ENCODE measurements at places on chromosomes 16 and 17.
A peak's percentile ranks its signal among the peaks of the same experiment; 100 is the strongest.

GRCh38 chr16:62100651-62101050, 64.4 kb upstream of the CDH8 start:
- no peak for DNase-seq

- no peak for DNase-seq
These were observed 28.3 kb downstream of the LYRM1 start for GRCh38 chr16:20928774-20929411.

DNA sequence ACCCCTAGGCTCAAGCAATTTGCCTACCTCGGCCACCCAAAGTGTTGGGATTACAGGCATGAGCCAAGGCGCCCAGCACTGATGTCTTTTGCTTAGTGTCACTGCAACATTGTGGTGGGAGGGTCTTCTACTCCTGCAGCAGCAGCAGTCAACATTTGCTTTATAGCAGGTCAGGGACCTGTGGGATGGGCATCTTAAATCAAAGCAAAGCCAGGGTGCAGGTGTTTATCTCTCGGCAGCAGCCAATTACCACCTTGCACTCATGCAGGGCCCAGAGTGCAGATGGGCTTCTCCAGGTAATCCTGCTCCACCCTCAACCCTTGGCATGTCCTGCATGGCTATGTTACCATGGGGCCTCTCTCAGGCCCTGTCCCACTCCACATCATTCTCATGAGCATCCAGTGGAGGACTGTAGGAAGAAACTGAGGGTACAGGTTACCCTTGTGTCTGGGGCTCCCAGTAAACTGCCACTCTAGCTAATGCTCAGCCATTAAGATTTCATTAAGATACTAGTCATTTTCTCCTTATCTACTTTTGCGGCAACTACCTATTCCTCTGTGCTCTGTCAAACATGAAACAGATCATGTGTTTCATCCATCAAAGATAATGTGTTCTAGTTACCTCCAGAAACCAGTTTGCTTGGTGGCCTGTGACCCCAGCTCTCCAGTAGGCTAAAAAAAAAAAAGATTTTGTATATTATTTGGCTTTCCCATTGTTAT, 16.8 kb downstream of the ADGRG5 start:
- no peak for DNase-seq

DNA sequence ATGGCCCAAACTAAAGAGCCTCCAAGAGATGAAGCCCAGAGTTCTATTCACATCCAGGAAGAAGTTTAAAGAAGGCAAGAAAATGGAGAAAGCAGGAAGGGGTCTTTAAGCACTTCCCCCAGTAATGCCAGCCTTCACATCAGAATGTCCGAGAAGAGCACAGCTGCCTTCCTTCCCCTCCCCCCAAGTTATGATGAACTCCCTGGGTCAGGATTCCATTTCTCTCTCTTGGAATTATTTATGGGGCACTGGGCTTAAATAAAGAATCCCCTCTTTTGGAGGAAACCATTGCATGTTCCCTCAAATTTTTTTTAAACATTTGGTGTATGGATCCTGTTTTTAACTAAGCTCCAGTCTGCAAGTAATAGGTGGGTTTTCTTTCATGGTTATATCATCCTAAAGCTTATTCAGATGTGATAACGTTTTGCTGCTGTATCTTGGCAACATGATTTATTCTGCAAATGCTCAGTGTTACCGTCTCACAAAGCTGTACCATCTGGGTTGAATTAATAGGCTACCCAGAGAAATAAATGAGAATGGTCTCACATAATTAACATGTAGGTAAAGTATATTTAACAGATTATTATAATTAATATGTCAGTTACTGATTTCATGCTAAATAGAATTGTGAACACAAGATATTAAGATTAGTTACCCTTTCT, 160.9 kb upstream of the TOX3 start:
- no peak for DNase-seq

GRCh38 chr17:45757431-45758218, 26.5 kb upstream of the CRHR1 start:
- no peak for DNase-seq

DNA sequence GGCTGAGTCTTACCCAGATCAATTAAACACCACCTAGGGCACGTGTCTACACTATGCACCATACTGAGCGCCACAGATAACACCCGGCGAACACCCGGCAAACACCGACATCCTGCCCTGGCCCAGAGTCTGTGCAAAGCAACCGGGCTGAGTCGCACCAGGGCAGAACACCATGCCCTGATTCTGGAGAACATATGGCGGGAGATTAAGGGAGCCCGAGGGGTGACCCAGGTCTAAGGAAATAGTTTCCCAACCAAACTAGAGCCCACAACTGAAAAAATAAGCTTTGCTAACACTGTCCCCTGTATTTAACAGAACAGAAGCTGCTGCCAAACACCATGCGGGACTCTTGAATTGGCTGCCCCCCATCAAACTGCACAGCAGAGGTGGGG, 22.1 kb downstream of the MYO18A start:
- DNase-seq, result no peak

GRCh38 chr16:27779641-27780164, 229.8 kb downstream of the KATNIP start:
- DNase-seq, result peak; percentile 25

DNA sequence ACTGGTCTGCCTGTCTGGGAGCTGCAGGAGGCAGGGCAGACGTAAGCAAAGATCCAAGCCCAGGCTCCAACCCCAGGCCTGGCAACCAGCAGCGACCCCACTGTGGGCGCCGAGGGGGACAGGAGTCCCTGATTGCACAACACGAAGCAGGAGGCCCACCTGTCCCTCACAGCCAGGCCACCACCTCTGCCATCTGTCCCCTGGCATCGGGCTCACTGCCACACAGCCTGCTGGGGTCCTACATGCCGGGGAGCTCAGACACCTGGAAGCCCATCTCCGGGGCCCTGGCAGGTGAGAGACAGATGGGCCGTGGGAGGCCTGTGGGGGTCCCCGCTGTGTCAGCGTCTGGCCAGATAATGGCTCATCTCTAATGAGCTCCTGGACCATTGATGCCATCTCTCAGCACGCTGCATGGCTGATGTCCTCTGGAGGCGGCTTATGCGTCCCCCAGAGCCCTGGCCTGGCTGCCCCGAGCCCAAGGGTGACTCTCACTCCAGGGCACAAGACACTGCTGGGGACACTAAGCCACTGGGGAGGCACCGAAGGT, 11.3 kb upstream of the RASD1 start:
- DNase-seq, result no peak

DNA sequence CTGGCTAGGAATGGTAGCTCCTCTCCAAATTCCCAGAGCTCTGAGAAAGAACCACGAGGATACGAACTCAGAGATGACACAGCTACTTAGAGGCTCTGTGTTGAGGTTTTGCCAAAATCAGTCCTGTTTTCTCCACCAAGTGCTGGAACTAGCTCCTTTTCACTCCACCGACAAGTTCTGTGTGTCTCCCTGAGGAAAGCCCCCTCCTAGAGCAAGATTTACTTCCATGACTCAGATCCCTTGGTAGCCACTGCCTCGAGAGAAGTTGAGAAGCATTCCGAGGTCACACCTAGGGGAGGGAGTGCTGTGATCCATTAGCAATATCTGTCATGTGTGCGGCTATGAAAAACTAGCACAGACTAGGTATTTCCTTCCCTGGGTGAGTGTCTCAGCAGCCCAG, 30.6 kb downstream of the IL21R start:
- peak; percentile 56 for DNase-seq

DNA sequence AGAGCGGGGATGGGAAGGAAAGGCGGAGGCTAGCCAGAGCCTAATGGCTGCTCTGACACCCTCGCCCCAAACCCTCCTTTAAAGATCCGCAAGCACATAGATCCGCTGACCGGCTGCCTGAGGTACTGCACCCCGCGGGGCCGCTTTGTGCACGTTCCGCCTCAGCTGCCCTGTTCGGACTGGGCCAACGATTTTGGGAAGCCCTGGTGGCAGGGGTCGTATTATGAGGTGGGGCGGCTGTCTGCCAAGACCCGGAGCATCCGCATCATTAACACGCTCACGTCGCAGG, 663 bp downstream of the CYB5D1 start:
- peak; percentile 29 for DNase-seq

DNA sequence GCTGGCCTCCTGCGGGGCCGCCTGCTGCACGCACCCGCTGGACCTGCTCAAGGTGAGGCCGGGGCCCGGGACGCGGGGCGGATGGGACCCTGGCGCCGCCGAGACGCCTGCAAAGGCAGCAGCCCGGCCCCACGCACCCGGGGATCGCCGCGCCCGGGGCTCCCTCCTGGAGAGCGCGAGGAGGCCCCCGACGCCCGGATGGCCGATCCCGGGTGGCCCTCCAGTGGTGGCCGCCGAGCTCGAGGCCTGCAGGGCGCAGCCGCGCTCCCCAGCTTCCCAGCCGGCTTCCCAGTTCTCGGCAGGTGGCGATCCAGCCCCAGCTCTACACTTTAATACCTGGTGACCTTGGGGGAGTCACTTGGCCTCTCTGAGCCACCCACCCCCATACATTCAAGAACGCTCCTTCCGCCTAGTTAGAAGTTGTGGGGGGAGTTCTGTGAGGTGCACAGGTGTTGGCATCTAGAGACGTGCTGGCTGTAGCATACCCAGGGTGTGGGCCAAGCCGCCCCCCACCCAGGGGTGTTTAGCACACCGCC, 452 bp downstream of the SLC25A10 start:
- DNase-seq, result no peak

- DNase-seq, result no peak
These were observed 49.4 kb upstream of the SREBF1 start for GRCh38 chr17:17886226-17886625.

DNA sequence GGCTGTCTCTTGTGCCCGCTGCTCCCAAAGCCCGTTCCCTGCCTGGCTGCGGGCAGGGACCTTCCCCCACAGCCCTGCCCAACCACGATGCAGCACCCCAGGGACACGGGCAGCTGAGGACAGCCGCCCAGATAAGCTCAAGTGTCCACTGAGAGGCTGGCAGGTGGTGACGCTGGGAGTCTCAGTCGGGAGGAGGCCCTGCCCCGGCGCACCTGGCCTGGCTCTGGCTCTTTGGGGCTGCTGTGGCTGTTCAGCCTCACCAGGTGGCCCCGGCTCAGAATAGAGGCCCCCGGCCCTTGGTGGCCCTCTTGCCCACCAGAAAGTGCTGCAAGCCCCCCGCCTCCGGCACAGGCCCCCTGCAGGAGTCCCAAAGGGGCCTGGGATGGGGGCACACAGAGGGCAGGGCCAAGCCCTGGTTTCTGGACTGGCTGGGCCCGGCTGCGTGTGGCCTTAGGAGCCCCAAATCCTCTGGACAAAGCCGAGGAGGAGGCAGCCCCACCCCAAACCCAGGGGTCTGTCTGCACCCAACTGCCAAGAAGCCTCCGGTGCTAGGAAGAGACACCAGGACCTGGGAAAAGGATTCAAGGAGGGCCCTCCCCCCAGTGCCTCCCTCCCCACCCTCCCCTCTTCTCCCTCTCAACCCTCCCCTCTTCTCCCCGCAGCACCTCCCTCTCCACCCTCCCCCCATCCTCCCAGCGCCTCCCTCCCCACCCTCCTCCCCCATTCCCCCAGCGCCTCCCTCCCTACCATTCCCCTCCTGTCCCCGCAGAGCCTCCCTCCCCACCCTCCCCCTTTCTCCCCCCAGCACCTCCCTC, 5.3 kb downstream of the NTHL1 start:
- DNase-seq, result no peak

GRCh38 chr16:31876951-31877828, 3.6 kb downstream of the ZNF267 start:
- peak; percentile 86 for DNase-seq

DNA sequence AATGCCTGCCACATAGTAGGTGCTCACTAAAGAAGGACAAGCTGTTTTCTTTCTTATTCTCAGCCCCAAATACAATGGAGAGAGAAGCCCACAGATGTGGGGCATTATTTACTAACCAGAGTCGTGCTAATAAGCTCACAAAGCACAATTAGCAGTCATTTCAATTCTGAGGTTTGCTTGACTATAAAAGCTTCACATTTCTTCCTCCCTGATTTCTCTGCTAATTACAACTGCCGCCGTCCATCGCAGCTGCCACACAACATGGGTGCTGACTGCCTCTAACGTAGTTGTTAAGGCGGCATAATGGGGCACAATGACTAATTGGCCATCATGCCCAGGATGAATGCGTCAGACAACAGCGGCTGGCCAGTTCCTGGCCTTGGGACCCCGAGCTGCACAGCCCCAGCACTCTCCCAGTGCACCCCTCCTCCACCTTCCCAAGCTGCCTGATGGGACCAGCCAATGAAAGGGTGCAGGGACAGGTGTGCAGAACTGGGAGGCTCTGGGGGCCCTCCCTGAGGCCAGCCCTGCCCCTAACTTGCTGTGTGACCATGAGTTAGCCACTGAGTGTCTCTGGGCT, 109.2 kb downstream of the CCT6B start:
- DNase-seq, result no peak

DNA sequence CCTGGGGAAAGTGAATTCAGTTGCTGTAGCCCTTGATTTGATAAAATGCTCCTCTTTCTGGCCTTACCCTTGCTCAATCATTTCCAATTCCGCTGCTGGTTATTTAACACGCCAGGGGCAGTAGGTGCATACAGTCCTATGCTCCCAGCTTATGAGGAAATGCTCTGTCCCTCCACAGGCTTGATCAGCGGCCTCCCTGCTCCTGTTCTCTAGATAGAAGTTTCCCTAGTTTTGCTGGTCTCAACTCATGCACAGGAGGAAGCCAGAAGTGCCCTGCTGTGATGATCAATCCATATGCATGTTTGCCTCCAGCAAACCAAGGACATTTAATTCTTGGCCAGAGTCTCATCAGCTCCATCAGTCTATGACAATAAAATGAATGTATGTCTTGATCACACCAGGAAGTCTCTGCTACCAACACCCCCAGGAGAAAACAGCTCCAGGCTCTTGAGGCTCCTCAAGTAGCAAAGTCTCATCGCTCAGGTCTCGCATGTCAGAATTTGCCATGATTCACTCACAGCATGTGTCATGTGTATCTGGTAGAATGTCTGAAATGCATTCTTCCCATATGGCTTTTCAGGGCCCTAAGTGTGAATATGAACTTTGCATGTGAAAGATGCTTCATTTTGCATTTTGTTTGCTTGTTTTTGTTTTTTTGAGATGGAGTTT, 208.9 kb downstream of the CDH13 start:
- peak; percentile 49 for DNase-seq

DNA sequence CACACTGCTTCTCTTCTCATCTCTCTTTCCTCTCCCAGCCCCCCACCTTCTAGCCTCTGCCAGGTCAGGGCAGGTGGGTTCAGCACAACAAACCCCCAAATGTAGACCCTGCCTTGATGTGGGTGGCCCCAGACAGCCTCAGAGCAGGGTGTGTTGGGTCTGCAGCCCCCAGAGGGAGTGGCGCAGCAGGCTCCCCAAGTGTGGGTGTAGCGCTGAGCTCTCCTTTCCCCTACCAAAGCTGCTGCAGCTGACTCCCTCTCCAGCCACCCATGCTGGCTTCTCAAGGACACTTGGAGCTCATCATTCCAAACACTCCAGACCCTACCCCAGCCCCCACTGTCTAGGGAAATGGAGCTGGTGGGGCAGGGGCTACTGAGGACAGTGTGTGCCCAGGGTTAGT, 27.3 kb downstream of the NLRC3 start:
- DNase-seq, result no peak

GRCh38 chr17:9958586-9959281, 53.7 kb upstream of the RCVRN start:
- DNase-seq, result no peak

GRCh38 chr17:82386255-82386831, 14.8 kb downstream of the UTS2R start:
- DNase-seq, result no peak

Measured in brain microvascular endothelial cell (primary cell).